H9 (cell line): ENCODE measurements at places on chromosomes 3 and 15. TPM values are rescaled to one million over a fixed set of nuclear protein-coding genes. Genes with fewer than 3 reads are reported as not detected.

GRCh38 chr15:62648954-62649353, 393.6 kb upstream of the TPM1 start:
- DNase-seq, result no peak

DNA sequence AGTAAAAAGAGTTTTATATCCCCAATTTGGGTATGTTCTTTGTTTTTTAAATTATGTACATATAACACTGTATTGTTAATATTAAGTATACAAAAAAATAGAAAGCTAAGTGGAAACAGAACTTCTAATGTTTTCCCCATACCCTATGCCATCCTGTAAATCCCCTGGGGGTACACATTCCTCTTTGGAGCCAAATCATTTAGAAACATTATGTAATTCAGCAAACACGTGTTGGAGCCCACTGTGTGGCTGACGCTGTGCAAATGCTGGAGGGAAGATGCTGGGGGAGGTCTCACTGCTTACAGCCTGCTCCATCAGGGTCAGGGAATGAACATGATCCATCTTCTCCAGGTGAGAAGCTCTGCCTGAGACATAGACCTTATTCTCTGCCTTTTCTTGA, 52.8 kb downstream of the CRTC3 start:
- DNase-seq, result no peak

PRTG gene
- total RNA-seq, result 4.4 and 5.7 TPM in 2 replicates

DNA sequence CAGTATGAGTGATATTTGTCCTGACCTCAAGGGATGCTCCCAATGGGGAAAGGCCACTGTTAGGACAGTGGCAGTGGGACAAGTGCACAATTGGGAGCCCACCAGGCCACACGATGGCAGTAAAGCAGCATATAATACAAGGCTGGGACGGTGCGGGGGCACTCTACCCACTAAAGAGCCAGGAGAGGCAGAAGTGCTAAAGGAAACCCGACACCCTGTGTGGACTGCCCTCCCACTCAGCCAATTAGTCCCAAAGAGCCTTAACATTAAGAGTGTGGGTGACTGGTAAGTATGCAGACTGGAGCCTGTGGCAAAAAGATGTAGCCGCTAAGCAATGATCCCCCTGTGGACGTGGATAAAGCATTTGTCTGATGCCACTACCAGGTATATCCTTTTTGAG, 8.2 kb upstream of the ZNF589 start:
- peak; percentile 89 for DNase-seq

DNA sequence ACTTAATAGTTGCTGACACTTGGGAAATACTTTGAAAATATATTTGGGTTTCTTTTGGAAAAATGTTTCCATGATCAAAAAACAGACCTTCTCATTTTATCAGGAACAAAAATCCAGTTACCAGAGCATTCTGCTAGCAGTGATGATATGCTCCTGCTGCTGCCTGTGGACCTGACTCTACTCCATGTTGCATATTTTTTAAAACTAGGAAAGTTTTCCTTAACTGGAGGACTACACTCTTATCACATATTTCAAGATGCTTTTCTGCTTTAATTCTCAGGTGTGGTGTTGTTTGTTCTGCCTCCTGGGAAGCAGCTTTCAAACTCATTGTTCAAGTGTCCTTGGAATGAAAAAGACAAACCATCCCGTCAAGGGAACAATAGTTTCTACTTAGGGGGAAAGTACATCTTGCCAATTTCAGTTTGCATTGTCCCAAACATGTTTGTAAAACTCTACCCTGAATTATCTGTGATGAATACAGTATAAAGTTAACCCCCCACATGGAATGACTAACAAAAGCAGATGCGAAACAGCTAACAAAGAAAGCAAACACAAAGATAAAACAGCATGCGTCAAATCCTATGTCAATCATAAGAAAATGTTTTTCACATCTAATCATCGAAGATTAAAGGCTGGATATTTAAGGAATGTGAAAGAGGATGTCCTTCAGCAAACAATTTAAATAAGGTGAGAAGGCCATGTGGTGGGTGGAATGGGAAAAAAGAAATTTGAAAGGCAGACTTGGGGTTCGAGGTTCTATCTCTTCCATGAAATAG, 40.1 kb upstream of the PSMD6 start:
- DNase-seq, result no peak

- DNase-seq, result no peak
These were observed 32.5 kb downstream of the GAP43 start for GRCh38 chr3:115655761-115656282.

CCDC174 gene
- 11.5 and 15.2 TPM in 2 replicates for total RNA-seq

- DNase-seq, result peak; percentile 88
These were observed 1.6 kb upstream of the NTRK3 start for GRCh38 chr15:88258093-88258641.

DNA sequence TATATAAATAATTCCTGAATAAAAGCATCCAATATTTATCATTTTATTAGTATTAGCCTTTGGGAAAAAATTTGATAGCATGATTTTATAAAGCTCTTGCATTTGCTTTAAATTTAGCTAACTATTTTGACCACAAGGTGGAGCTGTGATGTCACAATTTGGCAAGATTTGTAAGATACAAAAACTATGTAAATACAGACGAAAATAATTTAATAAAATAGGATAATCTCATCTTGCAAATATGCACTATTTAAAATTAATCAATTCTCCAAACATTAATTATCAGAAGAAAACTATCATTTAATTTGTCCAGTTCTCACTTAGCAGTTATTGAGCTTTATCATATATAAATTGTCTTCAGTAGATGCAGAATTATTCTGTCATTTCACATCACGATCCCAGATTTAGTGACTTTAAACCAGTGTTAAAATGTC, 95.4 kb downstream of the PLOD2 start:
- DNase-seq, result no peak

GRCh38 chr15:43190178-43190577, 5.0 kb downstream of the CCNDBP1 start:
- no peak for DNase-seq

DNA sequence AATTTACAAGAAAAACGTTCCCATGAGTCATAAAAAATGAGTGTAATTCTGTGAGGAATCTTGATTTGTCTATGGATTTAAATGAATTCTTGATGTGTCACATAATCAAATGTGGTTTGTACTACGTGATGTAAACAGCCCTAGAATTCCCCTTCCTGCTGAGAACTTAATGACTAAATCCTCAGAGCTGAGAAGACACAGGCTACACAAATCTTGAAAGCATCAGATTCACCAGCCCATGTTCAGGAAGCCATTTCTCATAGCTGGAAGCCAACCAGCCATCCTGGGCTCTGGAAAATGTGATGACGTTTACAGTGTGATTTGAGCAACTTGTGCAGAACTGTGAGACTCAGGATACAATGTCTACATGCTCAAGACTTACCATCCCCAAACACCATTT, 193.7 kb upstream of the MME start:
- DNase-seq, result no peak

- DNase-seq, result peak; percentile 34
These were observed at the start of gene PLCL2 for GRCh38 chr3:16884748-16885592. PLCL2 (plus strand) TSS chr3:16884955; CDS start chr3:16885040, 85 bp downstream.
